ENCODE measurements at places on chromosomes 12 and 14.

DNA sequence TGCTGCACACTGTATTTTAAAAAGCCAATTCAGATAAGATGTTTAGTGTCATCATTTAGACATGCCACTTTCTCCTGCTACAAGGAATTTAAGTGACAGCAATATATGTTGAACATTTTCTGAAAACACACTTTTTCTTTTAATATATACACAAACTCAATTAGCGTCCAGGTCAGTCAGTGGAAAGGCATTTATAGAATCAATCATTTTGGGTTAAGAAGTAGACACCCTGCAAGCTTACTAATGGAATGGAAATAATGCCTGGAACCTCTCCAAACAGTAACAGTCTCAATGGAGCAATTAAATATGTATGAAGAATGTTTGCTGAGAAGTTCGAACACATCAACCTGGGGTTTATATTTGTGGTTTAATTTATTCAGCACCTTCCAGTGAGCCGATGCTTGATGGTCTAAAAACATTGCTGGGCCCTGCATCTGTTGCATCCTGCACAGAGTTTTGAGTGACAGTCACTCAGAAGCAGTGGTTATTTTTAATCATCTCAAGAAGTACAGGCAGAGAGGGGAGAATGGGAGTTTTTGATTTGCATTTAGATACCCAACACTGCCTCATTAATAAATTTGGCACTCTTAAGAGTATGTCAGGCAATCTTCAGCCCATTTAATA lies 410.7 kb downstream of the TMEM117 start:
- no peak for DNase-seq

- no peak for DNase-seq
Measured at GRCh38 chr14:22227084-22227483, 361.9 kb downstream of the DAD1 start.

DNA sequence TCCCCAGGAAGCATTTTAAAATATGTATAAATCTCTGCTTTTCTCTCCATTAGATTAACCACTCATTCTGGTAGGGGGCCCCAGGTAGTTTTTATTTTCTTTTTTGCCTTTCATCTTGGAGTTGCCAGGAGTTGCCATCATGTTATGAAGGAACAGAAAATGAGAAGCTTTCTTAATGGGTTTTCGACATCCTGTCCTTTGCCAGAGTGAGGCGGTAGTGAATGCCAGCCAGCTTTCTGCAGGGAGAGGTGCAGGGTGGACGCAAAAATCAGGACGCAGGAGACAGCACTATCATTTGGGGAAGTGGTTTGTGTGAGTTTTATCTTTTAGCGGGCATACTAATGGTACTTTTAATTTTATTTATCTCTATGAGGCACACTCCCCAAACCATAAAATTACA lies 1.7 kb downstream of the RASSF8 start:
- DNase-seq = no peak

DNA sequence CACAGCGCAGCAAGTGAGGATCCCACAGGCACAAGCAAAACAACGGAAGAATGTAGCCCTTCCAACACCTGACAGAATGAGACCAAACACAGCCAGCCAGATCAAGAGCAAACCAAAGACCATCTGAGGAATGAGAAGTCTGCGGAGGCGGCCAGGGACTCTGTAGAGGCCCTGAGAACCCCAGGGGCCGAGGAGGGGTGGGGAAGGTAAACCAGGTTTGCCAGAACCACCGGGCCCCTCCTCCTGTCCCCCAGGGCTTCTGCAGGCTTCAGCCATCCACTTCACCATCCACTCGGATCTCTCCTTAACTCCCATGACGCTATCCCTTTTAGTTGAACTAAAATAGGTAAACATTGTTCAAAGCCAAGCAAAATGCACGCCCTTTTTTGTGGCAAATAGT lies 37.4 kb downstream of the ZCRB1 start:
- no peak for DNase-seq

DNA sequence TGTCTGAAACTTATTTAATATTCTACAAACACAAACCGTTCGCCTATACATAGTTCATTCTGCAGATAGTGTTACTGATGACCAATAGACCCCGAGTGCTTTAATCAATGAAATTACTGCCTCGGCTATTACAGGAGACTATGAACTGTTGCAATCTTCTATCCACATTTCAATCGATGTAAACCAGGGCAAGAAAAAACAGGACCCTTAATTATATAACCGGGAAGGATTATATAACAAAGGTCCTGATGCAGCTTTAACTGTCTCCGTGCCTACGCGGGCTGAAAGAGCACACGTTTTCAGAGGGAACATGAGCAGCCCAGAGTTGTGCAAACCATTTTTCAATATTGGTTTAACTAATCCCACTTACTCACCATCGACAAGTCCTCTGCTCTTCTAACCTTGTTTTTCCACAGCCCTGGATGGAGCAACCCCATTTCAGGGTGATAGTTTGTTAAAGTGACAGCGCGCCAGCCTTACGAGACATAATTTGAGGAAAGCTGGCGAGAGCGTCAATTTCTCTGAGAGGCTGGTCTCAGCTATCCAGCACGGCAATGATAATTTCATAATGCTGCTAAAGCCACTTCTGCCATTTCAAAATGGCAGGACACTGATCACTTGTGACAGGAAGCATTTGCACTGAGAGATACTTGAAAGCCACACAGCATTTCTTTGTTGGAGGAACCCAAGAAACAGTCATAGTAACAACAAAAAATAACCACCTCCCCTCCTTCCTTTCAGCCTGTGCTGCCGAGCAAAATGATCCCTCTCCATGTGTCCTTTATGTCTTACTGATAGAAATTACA lies 184.6 kb downstream of the FOXN3 start:
- no peak for DNase-seq

GRCh38 chr14:76760331-76761135 lies 735 bp upstream of the VASH1 start:
- DNase-seq = no peak

DNA sequence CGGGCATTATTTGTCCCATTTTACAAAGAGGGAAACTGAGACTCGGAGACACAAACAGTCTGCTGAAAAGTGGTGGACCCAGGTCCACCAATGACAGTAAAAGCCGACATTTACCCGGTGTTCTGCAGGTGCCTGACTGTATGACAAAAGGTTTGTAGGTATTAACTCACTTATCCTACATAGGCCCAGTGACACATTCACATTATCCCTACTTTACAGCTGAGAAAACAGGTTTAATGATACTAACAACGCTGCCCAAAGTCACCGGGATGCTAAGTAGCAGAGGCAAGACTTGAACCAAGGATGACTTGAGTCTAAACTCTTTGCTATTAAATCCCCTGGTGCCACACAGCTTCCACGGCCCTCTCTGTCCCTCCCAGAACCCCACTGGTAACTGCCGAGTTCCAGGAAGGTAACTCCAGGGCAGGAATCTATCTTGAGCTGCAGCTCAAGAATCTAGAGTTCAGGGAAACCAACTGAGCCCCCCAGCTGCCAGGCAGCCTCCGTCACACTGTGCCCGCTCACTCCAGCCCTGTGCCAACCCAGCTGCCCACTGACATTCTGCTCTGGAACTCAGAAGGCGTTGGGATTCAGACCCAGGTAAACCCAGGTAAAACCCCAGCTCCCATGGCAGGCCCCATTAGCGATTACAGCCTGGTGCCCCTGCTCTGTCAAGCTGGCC lies 33.7 kb downstream of the SYNE3 start:
- DNase-seq = no peak

GRCh38 chr12:5163661-5164060 lies 120.0 kb downstream of the KCNA5 start:
- no peak for DNase-seq

GRCh38 chr12:75162845-75163244 lies 46.8 kb downstream of the KCNC2 start:
- no peak for DNase-seq

- no peak for DNase-seq
Measured at GRCh38 chr14:79602045-79602444, 609.3 kb downstream of the DIO2 start.

DNA sequence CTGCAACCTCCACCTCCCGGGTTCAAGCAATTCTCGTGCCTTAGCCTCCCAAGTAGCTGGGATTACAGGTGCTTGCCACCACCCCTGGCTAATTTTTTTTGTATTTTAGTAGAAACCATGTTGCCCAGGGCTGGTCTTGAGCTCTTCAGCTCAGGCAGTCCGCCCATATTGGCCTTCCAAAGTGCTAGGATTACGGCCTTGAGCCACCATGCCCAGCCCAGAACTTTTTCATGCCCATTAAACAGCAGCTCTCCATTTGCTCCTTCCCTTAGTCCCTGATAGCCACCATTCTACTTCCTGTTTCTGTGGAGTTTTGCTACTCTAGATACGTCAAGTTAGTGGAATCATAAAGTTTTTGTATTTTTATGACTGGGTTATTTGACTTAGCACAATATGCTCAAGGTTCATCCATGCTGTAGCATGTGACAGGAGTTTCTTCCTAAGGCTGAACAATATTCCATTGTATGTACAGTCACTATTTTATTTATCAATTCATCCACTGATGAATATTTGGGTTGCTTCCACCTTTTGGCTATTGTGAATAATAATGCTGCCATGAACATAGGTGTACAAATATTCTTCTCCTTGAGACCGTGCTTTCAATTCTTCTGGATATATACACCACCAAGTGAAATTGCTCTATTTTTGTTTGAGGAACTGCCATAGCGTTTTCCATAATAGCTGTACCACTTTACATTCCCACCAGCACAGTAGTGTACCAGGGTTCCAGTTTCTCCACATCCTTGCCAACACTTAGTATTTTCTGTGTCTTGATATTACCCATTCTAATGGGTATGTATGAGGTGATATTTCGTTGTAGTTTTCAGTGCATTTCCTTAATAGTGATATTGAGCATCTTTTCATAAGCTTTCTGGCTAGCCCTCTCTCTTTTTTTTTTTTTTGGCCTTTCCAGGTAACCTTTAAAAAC lies 15.0 kb downstream of the ATF1 start:
- no peak for DNase-seq

- DNase-seq = no peak
Measured at GRCh38 chr14:89810101-89810500, 144.4 kb downstream of the EFCAB11 start.

DNA sequence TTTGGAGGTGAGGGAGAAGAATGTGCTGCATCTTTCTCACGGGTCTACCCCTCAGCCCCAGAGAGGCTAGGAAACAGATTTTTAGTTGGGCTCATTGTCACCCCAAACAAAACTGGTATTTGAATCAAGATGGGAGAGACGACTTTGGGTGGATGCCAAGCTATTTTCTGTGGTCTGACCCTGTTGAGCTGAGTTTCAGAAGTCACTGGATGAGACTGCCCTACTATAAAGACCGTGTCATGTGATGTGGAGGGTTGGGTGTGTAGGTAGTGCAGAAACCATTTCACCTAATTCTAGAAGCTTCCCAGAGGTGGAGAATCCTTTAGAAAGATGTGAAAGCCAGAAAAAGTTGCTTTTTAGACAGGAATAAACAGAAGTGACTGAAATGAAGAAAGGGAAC lies 60.2 kb downstream of the IFT43 start:
- DNase-seq = no peak

- DNase-seq = no peak
Measured at GRCh38 chr12:93886533-93887511, 209.6 kb downstream of the CRADD start.

DNA sequence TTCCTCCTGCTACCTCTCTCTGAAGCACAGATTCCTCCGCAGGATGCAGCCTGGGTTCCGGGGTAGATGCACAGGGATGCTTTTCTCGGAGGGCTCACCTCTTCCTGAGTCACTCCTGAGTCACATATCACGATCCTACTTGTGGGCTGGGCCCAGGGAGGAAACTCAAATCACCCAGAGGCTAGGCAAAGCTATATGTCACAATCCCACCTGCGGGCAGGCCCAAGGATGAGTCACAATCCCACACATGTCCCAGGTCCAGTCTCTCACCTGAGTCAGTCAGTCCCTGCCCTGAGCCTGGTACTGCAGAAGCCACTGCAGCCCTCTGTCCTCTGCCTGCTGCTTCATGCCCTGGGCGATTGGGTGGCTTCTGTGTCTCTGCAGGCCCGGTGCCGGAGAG lies 149.0 kb upstream of the GSC start:
- no peak for DNase-seq

DNA sequence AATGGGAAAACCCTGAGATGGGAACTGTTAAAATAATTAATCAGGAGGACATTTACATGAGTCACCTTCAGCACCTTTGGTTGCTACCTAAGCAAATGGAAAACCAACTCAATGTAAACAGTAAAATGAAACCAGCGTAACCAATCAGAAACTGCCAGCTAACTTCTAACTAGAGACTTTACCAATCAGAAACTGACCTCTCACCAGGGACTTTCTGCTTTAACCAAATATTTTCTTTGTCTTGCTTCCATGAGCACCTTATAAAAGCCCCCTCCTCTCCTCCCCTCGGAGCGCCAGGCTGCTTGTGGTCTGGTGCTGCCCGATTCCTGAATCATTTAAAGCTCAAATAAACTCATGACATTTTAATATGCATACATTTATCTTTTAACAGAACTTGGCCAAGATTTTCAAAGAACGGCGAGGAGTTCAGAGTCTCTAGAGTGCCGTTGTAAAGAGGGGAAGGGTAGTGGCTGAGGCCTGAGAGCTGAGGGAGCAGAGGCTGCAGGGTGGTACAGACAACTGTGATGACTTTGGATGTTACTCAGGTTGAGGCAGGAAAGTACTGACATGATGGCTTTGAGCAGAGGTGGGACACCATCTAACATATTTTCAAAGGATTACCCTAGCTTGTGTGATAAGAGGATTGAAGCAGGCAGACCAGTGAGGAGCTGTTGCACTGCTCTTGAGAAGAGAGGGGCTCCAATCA lies 183.6 kb downstream of the CRADD start:
- DNase-seq = no peak

GRCh38 chr14:68966872-68967301 lies 12.2 kb downstream of the ACTN1 start:
- no peak for DNase-seq

GRCh38 chr14:91190853-91191252 lies 53.7 kb downstream of the GPR68 start:
- DNase-seq = no peak

DNA sequence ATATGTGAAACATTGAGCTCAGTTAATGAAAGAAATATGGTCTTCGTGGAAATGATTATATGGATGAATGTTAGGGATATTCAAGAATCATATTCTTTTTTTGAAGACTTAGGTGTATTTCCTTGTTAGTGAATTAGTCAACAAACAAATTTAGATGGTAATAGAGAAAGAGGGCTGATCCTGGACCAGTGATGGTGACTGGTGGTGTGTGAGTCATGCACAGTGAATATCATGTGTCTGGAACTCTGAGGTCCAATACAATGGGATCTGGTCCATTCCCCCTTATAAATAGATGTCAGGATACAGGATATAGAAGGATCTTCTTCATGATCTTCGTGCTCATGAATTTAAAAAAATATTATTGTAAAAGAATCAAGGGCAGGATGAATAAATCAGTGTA lies 64.4 kb upstream of the RTL1 start:
- no peak for DNase-seq

DNA sequence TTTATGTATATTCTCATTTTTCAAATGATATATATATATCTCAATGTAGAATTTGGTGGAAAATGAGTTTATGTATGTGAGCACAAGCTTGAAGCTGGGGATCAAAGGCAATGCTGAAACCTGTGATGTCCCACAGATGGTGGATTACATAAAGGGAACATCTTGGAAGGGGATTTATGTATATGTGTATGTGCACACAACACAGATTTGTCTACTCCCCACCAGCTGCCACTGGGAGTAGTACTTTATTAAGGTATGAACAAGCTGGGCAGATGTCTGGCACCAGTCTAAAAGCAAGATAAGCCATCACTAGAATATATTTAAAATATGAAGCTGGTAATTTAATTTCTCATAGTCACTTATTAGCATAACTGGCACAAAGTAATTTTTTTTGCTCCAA lies 895.6 kb downstream of the SLC6A15 start:
- no peak for DNase-seq

- no peak for DNase-seq
Measured at GRCh38 chr12:67237231-67237630, 31.9 kb upstream of the CAND1 start.

- no peak for DNase-seq
Measured at GRCh38 chr12:58530742-58531062, 389.6 kb downstream of the LRIG3 start.
